ENCODE measurements at places on chromosomes 13 and 19. TPM values are rescaled to one million over a fixed set of nuclear protein-coding genes. Genes with fewer than 3 reads are reported as not detected.

C1QTNF9B gene
- total RNA-seq = not detected

KIR2DL3 gene
- not detected for total RNA-seq

NCR1 gene
- 2.6 TPM for total RNA-seq

PRDX2 gene
- total RNA-seq = 186 TPM

C19orf73 gene
- 2.1 TPM for total RNA-seq

NKPD1 gene
- not detected for total RNA-seq

CEACAM4 gene
- total RNA-seq = 2.7 TPM

LILRA6 gene
- 7.3 TPM for total RNA-seq

TBC1D4 gene
- 16.6 TPM for total RNA-seq

OVOL3 gene
- not detected for total RNA-seq

TFDP1 gene
- 61.9 TPM for total RNA-seq

CGB8 gene
- total RNA-seq = not detected

PCDH17 gene
- 44.1 TPM for total RNA-seq

MISP gene
- total RNA-seq = 44.0 TPM

LIN7B gene
- 6.5 TPM for total RNA-seq

KLK14 gene
- 0.26 TPM for total RNA-seq

PLK5 gene
- total RNA-seq = not detected

IL11 gene
- total RNA-seq = 0.10 TPM

COL4A2 gene
- 343 TPM for total RNA-seq

ZNF99 gene
- total RNA-seq = 0.06 TPM

RPS16 gene
- total RNA-seq = 1,549 TPM

METTL21C gene
- not detected for total RNA-seq

NFIC gene
- 138 TPM for total RNA-seq

NLRP9 gene
- total RNA-seq = not detected

ATP1A3 gene
- not detected for total RNA-seq

ANGPTL4 gene
- total RNA-seq = 24.8 TPM

PSG1 gene
- total RNA-seq = not detected

OR10H1 gene
- total RNA-seq = not detected

FXYD1 gene
- total RNA-seq = 20.1 TPM

LRRC4B gene
- 2.8 TPM for total RNA-seq

CEACAM6 gene
- total RNA-seq = 367 TPM

IRGC gene
- total RNA-seq = not detected

ZNF528 gene
- total RNA-seq = 17.5 TPM

NLRP7 gene
- total RNA-seq = 0.09 TPM

ZNF790 gene
- 7.5 TPM for total RNA-seq

ARMC6 gene
- total RNA-seq = 23.7 TPM

CCDC70 gene
- not detected for total RNA-seq

RASIP1 gene
- 25.4 TPM for total RNA-seq

KLK7 gene
- total RNA-seq = 0.55 TPM

CGB2 gene
- not detected for total RNA-seq

MBD3L3 gene
- not detected for total RNA-seq

IGSF23 gene
- not detected for total RNA-seq

CAPS gene
- 8.8 TPM for total RNA-seq

FBL gene
- total RNA-seq = 82.5 TPM

RNF113B gene
- not detected for total RNA-seq

UBE2L5 gene
- total RNA-seq = not detected

GPC6 gene
- total RNA-seq = 9.6 TPM

IGFLR1 gene
- 25.8 TPM for total RNA-seq

ZNF729 gene
- total RNA-seq = not detected

CGB1 gene
- total RNA-seq = not detected

KIRREL2 gene
- not detected for total RNA-seq

Data from left lung (tissue), 14 donors.